Thoracic aorta (tissue), 2 donors: ENCODE measurements at places on chromosomes 6 and 20.
A peak's percentile ranks its signal among the peaks of the same experiment; 100 is the strongest.

GRCh38 chr20:23096986-23097520 is 10.9 kb upstream of the CD93 start:
- DNase-seq, result no peak

- DNase-seq, result no peak
Measured at GRCh38 chr6:35310265-35310831, 12.7 kb downstream of the DEF6 start.

DNA sequence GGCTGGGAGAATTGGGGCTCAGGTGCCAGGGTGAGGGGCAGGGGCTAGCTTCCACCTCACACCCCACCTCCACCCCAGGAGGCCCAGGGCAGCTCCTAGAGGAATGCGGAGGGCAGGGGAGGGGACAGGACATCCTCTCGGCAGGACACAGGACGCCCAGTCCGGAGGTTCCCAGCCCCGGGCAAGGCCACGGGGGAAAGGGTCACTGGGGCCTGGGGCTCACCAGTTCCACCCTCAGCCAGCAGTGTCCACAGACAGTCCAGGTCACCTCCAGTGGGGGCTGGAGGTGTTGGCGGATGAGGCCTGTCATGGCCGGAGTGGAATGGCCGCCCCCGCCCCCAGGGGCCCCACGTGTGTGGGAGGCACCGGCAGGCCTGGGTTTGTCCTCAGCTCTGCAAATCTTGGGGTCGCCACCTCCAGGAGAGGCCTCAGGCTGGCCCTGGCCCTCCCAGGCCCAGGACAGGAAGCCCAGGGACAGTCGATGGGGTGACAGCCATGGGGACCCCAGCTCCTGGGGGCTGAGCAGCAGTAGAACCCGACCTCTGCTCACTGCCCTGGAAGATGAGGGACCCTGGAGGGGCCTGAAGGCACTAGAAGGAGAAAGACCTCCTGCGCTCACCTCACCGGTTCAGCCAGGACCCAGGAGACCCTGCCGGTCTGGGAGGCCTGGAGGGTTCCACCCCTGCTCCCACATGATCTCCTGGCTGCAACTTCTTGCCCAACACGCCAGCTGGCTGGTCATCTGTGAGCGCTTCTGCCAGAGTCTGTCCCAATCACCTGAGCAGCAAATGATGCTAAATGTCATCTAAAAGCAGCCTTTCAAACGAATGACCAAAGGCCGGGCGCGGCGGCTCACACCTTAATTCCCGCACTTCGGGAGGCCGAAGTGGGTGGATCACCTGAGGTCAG is 13.0 kb upstream of the ABHD16B start:
- no peak for DNase-seq

GRCh38 chr6:100023798-100024197 is 29.8 kb upstream of the MCHR2 start:
- DNase-seq, result no peak

DNA sequence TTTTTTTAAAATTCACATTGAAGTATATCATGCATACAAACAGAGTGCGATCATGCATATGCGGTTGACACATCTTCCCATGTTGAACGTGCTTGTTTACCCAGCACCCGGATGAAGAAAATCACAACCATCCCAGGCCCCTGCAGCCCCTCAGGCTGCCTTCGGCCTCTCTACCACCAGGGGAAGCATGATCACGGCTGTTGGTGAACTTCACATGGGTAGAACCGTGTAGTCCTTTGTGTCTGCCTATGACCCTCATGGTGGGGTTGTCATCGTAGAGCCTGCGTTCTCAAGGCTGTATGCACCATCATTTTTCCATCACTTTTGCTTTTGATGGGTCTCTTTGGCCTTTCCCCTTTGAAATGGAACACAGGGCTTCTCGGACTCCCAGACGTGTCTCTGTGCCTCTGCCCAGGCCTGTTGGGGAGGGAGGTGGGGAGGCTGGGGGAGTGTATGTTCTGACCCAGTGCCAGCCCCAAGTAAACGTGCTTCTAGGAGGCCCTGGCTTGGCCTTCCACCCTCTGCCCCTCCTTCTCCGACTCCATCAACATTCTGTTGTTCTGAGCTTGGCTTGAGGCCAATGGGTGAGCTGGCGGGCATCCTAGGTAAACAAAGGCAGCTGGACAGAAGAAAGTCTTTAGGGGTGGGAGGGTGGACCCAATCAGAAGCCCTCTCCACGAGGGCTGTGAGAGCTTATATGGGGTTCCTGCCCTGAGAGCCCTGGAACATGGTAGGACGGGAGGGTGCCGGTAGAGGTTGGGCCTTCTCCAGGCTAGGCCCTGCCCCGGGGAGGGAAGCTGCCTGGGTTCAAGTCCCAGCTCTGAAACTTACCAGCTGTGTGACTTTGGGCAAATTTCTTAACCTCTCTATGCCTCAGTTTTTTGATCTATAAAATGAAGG is 39.7 kb downstream of the TGM2 start:
- peak; percentile 86 for DNase-seq

DNA sequence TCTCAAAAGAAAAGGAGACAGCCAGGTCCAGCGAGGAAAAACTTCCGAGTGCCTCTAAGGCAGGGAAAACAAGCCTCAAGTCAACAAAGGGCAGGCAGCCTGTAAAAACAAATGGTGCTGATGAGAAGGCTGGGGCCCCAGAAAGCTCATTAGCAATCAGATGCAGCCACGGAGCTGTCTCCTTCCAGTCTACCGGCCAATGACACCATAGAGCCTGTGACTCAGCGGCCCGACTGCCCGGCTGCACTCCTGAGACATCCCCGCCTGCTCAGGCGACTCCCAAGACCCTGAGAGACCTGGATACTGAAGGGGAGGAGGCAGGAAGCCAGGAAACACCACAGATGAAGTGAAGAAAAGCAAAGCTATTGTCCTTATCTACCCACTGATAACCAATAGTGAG is 120.1 kb upstream of the HDDC2 start:
- DNase-seq, result peak; percentile 38

- no peak for DNase-seq
Measured at GRCh38 chr20:63127700-63128364, 88.1 kb downstream of the YTHDF1 start.

- no peak for DNase-seq
Measured at GRCh38 chr6:120938876-120939472, 395.3 kb downstream of the TBC1D32 start.

DNA sequence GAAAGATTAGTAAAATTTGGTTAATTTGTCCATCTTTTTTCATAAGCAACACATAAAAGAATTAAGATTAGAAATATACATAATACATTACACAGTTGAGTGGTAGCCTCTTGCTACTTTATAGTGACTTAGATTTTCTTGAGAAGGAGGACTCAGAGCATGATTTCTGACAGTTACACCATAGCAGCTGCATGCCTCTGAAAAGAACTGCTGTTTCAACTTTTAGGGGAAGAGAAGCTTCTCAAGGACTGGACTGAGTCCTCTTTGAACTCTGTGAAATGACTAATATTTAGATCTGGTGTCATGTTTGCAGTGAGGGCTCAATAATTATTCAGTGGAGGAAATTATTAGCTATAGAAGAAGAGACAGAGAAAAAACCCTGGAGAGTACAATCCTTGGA is 272.5 kb downstream of the BTBD9 start:
- no peak for DNase-seq

DNA sequence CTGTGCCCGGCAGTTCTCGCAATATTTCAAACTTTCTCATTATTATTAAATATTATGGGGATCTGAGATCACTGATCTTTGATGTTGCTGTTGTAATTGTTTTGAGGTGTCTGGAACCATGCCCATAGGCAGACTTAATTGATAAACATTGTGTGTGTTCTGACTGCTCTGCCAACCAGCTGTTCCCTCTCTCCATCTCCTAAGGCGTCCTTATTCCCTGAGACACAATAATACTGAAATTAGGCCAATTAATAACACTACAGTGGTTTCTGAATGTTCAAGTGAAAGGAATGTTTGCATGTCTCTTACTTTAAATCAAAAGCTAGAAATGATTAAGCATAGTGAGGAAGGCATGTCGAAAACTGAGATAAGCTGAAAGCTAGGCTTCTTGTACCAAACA is 7.6 kb downstream of the MAPK14 start:
- no peak for DNase-seq

DNA sequence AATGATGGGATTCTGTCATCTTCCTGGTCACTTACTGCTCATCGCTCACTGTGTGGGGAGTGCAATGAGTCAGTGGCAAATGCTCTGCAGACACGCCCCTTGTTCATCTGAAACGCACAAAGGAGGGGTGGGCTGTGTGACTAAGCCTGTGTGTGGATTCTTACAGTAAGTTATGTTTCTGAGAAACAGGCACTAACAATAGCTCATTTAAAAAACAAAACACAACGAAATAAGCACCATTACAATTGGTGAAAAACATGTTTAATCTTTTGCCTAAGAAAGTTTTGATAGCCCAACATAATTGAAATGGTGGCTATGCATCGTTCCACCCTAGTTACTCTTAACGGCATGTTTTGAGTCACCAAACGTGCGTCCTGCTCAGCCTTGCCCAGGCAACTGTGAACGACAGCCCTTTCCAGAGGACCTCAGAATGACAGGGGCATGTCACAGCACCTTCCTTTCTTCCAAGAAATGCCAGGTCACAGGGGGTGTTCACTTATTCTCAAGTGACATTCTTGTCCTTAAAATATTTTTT is 118.4 kb upstream of the SGK1 start:
- DNase-seq, result peak; percentile 21

DNA sequence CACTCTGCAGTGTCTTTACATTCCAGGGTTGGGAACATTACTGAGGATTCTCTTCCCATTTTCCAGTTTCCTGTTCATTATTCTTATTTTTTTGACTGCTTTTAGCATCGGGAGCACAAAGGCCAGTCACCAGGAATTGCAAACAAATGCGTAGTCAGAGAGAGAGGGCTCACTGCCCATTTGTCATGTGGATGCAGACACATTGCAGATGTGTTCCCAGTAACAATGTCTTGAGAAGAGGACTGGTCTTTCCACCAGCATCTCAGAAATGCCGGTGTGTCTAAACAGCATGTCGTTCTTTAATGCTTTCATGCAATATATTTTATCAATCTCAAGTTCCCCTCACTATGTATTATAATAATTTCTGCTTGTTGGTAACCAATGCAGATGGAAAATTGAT is 952 bp upstream of the TAAR6 start:
- no peak for DNase-seq

GRCh38 chr20:24363031-24363430 is 106.4 kb upstream of the SYNDIG1 start:
- DNase-seq, result no peak

DNA sequence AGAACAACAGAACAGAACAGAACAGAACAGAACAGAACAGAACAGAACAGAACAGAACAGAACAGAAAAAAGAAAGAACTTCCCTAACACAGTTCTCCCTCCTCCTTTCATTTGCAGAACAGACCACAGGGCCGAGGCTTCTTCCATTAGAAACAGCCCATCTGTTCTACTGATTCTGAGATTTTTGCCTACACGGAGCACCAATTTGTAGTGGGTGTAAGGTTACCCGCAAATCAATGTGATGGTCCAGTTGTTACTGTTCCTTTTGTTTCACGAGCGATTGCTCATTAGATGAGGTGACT is 734 bp upstream of the OGFRL1 start:
- no peak for DNase-seq

GRCh38 chr20:45935416-45936046 is 1.0 kb downstream of the PCIF1 start:
- no peak for DNase-seq

DNA sequence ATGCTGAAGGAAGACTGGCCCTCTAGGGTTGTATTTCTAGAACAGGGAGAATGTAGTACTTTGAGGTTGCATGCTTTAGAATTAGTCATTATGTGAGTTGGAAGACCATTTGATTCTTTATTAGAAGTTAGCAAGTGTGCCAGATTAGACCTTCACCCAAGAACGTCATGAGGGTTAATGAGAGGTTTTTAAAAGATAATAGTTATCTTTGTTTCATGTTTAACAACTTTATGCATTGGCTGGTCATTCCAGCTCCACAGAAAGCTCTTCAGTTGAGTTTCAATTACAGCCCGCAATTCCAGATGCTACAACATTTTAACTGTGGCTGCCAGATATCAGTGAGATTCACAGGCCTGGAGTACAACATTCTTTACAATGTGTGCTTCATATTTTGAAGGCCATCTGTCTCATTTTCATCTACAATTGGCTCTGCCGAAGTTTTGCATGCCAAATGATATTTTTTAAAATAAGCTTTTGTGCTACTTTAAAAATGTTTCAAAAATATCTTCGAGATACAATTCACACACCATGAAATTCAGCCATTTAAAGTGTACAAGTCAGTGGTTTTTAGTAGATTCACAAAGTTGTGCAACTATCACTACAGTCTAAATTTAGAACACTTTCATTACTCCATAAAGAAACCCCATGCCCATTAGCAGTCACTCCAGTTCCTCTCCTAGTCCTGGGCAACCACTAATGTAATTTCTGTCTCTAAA is 61.1 kb upstream of the FBXO30 start:
- no peak for DNase-seq

DNA sequence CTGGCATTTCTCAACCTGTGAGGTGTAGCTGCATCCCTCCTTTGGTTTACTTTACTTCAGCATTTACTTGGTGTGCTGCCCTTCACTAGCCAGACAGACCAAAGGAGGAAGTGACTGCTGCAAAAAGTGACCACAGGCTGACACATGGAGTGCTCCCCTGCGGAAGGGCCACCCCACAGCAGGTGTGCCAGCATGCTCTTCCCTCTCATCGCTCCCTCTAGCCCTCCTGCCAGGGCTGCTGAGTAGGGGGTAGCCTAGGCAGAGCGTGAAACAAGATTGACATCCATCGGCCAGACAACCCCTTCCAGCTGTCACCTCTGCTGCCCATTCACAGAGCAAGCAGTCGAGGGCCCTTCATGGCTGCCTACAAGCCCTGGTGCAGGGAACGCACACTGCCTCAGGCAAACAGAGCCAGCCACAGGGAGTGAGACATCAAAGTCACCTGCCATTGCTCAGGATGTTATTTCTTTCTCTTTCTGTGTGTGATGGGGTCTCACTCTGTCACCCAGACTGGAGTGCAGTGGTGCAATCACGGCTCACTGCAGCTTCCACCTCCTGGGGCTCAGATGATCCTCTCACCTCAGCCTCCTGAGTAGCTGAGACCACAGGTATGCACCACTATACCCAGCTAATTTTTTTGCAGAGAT is 102.0 kb upstream of the RPS6KA2 start:
- no peak for DNase-seq

- DNase-seq, result no peak
Measured at GRCh38 chr20:33553516-33553915, 63.6 kb downstream of the CBFA2T2 start.

GRCh38 chr6:7866526-7866925 is 44.1 kb downstream of the TXNDC5 start:
- no peak for DNase-seq

DNA sequence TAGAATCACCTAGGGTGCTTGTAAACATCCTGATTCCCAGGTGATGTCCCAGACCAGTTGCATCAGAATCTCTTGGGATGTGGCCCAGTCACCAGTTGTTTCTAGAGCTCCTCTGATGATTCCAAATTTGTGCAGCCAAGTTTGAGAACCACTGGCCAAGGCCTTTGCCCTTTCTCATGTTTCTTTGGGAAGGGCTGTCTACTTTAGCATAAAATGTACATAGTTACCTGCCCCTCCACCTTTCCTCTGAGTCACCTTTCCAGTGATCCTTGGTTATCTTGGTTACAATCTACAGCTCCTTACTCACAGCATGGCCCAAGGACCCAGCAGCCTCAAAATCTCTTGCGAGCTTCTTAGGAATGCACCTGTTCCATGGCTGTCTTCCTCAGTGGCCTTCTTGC is 266.4 kb upstream of the PRND start:
- no peak for DNase-seq

- no peak for DNase-seq
Measured at GRCh38 chr6:125699591-125699990, 49.8 kb upstream of the HEY2 start.
